ENCODE measurements at places on chromosomes 2 and 18.

DNA sequence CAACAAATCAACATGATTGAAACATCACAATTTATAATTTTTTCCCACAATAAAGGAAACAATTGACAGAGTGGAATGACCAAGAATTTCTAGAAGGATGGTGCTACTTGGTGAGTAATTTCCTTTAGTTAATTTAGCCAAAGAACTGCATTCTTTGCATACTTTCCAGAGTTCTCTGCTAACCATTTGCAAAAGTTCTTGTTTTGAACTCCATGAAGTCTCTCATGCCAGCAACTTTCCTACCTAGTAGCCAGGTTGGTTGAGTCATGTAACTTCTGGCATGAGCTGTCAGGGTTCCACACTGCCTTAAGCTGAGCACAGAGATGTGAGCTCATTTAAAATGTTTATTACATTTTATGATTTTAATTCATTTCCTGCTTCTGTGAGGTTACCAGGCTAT is 539.6 kb downstream of the PID1 start:
- no peak for DNase-seq

DNA sequence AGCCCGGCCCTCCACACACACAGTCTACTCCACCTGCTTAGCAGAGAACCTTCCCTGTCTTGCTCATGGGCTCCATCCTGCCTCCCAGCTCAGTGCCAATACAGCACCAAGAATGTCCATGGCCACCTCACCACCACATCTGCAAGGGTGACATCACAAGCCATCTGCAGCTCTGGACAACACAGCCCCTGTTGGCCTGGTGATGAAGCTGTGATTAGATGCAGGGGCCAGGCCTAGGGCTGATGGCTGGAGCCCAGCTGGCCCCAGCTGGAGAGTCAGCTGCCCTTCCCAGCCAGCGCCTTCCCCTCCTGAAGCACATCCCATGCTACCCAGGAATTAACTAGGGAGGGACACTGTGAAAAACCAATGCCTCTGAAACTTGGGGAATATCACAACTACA is 91.1 kb downstream of the TTC32 start:
- no peak for DNase-seq

DNA sequence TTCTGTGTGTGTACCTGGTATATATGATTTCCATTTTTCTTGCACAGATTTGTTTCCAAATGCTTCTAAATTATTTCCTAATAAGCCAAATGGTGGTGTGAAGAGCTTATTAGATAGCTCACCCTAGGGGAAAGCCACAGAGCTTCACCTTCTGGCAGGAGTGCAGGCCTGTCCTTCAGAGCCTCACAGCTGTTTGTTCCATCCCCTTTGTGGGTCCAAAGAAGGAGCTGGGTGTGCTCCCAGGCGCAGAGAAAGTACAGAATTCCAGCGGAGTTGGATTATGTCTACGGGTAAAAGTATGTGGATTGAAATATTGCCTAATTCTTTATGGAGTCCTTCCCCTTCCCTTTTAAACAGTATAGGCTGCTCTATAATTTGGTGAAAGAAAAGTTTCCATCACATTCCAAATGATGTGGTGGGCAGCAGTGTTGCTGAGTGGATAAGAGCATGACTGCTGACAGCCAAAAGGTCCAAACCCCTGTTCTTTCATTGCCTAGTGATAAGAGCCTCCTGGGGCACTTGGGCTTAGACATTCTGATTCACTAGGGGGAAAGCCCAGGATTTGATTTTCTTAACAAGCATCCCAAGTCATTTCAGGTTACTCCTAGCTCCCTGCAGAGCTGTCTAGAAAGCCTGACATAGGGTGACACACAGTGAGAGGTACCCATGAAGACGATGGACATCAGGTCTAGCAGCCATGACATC is 86.6 kb downstream of the WDSUB1 start:
- no peak for DNase-seq

DNA sequence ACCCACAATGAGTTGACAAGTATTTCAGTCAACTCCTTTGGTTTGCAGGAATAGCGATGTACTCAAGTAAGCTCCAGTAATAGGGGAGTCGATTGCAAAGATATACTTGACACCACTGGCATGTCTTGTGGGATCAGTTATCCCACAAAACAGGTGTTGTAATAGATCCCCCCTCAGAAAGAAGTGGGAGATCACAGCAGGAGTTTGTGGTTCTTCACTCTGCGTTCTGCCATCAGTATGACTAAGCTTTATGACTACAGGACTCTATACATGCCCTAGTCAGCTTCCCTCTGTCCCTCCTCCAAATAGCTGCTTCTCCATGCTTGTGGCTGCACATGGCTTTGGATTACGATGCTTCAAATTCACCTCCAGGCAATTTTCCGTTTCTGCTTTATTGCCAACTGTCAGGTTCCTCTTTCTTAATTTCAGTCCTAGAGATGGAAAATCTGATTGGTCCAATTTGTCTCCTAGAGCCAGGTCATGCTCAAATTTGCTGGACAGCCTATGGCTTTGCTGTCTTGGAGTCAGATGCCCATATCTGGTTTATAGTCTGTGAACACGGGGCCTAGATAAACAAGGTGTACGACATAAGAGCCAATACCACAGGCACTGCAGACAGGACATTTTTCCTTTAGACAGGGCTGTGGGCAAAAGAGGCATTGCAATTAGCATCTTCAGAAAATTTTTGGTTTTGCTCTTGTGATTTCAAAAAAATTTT is 221.7 kb downstream of the PAX3 start:
- no peak for DNase-seq

DNA sequence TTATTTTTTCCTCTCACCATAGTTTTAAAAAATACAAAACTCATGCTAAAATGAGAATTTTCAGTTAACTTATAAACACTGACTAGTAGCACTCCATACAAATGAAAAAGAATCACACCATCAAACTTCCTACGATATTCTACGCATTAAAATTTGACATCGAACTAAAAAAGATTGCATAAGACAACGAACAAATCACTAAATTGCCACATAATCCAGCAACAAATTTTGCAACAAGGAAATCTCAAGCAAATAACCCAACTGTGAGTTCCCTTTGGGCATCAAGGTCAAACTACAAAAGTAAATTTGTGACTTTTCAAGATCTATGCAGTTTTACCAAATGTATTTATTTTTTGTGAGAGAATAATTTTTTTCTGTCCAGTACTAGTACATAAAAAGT is 1.5 kb downstream of the MAP3K2 start:
- DNase-seq: no peak

Measured in T-helper 2 cell treated with Interferon-gamma antibody and Interleukin-4, amounts not matched to agents 5 μg/mL and 100 μg/mL, for 36 hours (primary cell).